Fibroblast of skin of right biceps (primary cell): ENCODE measurements at places on chromosomes 4 and X.
A peak's percentile ranks its signal among the peaks of the same experiment; 100 is the strongest.

- DNase-seq = peak; percentile 50
Observed at GRCh38 chr4:168514249-168514852, 17.5 kb downstream of the PALLD start.

GRCh38 chr4:73221734-73222133 lies 36.9 kb downstream of the ANKRD17 start:
- DNase-seq = no peak

DNA sequence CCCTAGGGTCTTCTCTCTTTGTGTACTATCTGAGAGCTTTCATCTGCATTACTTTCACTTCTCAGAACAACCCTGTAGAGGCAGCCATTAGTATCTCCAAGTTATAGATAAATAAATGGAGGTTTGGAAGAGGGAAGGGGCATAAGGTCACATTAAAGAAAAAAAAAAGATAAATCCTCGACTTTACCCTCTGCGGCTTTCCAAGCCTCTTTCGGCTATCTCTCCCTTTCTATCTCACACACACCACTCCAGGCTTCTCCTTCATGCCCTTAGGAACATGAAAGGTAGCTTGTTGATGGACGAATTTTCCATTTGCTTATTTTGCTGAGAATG lies 660 bp upstream of the ARHGEF9 start:
- no peak for DNase-seq

DNA sequence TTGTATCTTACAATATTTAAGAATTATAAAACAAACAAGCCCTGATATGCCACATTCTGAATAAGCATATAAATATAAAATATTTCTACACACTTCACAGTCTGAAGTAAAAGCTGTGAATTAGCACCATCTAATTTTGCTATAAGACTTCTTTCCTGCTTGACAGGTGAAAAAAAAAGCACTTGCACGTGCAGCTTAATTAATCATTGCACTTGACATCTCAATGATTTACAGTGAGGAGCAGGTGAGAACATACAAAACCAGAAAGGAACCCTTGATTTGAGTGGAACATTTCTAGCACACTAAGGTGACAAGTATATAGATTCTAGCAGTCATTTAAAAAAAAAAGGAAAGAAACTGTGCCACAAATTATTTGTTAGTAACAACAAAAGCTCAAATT lies 47.9 kb downstream of the CHIC2 start:
- DNase-seq = no peak

- DNase-seq = no peak
Observed at GRCh38 chr4:3645711-3646679, 113.8 kb upstream of the LRPAP1 start.

DNA sequence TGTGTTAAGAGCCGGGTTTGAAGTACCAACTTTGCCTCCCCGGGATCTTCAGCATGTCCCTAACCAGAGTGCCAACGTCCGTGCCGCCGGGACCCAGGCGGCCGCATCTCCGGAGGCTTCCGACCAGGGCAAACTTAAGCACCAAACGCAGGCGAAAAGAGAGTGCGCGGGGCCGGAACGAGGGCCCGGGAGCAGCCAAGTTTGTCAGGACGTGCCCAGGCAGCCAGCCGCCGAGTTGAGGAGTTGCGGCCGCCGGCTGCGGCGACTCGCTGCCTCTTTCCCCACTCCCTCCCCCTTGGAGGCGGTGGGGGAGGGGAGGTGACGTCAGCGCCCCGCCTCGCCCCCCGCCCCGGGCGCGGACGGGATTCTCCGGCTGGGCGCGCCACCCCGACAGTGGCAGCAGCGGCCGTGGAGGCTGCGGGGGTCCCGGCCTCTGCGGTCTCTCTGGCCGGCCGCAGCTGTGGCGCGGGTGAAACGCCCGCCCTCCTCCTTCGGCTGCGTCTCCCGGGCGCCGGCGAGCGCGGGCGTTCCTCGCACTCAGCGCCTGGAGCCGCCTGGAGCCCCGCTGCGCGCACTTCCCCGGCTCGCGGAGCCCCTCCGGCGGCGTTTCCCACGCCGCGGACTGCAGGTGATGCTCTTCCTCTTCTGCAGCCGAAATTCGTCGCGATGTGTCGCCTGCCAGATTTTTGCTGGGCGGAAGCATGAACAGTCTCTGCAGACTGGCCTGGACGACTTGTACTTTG lies 2.9 kb upstream of the FAT1 start:
- peak; percentile 83 for DNase-seq

GRCh38 chr4:30172416-30172815 lies 547.8 kb upstream of the PCDH7 start:
- no peak for DNase-seq
